ENCODE measurements at places on chromosomes 11 and 22.

DNA sequence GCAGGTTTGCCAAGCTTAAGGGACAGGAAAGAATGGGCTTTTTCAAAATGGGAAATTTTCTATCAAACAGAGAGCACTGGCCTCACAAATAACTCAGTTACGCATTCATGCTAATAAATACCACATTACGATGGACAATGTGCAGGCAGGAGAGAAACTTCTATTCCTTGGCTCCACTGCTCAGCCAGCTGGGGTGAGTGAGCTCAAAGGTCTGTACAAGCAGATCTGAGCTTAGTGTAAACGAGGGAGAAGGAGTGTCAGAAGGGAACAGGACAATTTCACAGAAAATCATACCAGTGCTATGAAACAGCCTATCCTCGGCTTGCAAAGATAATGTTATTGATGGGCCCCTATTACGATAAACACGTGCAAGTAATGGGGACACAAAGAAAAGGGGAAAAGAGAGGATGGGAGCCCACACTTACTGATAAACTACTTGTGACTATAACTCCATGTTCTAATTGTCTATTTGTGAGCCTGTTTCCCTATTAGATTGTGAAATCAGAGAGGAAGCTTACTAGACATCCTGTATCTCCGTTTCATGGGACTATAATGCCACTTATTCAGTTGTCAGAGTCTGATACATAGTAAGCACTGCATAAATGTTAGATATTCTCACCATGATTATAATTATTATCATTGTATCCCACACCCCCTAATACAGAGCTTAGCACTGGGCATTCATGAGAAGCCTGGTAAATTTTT, 46.3 kb downstream of the AMOTL1 start:
- no peak for DNase-seq

GRCh38 chr11:112265659-112266409, 5.2 kb upstream of the PLET1 start:
- DNase-seq, result no peak

GRCh38 chr11:27868226-27868625, 168.0 kb upstream of the BDNF start:
- no peak for DNase-seq

- DNase-seq, result no peak
Observed at GRCh38 chr11:130592056-130592455, 143.6 kb downstream of the ADAMTS15 start.

DNA sequence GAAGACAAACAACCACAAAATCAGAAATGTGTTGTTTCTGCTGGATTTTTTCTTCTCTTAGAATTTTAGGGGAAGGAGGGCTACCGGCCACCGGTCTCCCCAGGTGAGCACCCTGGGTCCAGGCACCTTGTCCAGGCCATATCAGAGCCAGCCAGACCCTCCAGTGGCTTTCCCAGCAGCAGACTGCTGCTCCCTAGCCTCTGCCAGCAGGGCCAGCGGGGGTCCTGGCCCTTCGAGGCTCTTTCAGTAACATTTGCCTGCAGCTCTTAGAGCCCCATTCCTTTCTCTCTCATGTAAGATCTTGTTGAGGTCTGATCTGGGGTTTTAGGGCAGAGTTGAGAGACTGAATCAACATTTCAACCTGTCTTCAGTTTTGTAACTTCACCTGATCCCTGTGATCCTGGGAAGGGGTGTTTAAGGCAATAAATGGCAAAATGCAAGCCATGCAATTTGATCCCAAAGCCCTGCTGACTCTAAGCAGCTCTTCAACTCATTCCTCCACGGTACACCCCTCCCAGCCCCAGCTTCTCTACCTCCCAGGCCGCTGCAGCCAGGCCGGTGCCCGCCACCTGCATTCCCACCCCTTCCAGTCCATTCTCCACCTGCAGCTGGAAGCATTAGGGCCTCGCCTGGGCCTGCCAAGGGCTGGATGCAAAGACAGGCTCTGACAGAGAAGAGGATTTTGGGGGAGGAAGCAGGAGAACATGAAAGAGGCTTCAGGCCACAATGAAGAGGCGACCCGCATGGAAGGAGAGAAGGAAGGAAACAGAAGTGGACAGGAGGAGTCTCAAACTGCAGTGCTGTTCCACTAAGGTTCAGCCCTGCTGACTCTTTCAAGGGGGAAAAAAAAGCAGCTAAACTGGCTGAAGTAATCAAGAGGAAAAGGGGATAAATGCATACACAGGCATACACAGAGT, 113.0 kb upstream of the FGF3 start:
- DNase-seq, result no peak

- DNase-seq, result no peak
Observed at GRCh38 chr11:67996622-67997474, 7.0 kb downstream of the UNC93B1 start.

GRCh38 chr11:81946831-81947230, 786.8 kb downstream of the FAM181B start:
- DNase-seq, result no peak

DNA sequence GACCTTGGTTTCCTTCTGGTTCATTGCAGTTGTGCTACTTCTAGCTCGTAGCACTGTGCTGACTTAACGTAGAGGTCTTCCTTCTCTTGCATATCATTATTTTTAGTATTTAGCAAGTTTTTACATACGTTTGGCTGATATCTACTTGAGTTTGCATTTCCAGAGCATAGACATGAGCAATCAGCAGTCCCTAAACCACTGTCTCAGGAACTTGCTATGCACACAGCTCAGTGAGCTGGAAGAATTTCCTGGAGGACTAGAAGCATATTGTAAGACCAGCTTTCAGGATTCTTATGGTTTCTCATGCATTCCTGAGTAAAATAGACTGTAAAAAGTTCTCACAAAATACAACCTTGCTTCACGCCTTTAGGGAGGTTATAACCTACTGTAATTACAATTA, 226.7 kb upstream of the PDGFD start:
- DNase-seq, result no peak

- DNase-seq, result no peak
Observed at GRCh38 chr11:116219171-116219635, 553.6 kb downstream of the BUD13 start.

- DNase-seq, result no peak
Observed at GRCh38 chr11:113435190-113435968, 39.8 kb downstream of the DRD2 start.

- DNase-seq, result no peak
Observed at GRCh38 chr11:85109141-85109540, 518.0 kb downstream of the DLG2 start.
